ENCODE measurements at places on chromosomes 12 and 14.

DNA sequence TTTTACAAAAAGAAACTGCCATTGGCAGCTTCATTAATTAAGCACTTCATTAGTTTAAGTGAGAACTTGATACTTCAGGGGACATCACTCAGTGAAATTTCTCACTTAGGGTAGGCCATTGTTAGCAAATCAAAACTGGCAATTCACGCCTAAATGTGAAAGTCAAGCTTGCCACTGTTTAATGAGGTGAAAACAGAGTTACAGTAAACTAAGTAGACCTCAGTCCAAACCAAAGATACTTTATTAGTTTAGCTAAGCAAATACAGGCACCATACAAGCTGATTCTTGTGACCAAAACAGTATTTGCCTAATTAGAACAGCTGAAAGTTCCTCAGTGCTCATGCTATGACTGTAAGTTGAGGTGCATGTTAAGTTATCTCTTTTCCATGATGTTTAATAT is 176.5 kb upstream of the CPNE8 start:
- no peak for DNase-seq

- DNase-seq, result no peak
These were observed 5.0 kb upstream of the CSRP2 start for GRCh38 chr12:76883811-76884210.

DNA sequence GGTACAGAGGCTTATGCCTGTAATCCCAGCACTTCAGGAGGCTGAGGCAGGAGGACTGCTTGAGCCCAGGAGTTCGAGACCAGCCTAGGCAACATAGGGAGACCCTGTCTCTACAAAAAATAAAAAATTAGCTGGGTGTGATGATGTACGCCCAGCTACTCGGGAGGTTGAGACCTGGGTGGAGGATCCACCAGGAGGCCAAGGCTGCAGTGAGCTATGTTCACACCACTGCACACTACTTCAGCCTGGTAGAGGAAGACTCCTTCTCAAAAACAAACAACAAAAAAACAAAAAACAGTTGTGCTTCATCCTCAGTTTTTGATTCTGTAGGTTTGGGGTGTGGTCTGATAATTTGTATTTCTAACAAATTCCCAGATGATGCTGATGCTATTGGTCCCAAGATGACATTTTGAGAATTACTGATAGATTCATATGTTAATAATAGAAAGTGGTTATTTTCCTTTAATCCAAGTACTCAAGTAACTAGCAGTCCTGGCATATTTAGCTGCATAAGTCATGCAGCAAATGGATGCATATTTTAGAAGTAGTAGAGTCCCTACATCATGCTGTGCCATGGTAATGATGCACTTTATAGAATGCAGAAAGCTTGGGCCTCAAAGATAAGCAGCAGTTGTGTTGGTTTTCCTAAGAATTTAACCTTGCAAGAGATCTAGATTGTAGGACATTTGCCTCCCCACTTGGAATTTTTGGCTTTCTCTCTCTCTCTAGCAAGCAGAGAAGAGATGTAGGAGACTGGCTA is 76.1 kb upstream of the PAWR start:
- DNase-seq, result no peak

GRCh38 chr12:39105111-39105510 is 199.7 kb upstream of the CPNE8 start:
- no peak for DNase-seq

DNA sequence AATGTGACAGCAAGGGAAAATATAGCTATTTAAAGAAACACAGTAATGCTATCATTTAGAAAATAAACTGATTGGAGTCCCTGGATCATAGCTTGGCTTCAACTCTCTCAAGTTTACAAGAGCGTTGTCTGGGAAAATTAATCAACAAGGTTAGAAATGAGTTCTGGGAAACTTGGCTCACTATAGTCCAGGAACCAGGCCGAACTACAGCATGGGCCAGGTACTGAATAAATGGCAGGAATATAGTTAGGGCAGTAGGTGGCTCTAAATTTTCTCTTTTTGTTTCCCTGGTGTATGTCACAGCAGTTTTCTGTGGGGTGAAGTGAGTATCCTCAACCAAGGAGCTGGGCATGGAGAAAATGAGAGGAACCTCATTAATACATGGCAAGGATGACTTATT is 72.4 kb downstream of the PLBD1 start:
- DNase-seq, result no peak

DNA sequence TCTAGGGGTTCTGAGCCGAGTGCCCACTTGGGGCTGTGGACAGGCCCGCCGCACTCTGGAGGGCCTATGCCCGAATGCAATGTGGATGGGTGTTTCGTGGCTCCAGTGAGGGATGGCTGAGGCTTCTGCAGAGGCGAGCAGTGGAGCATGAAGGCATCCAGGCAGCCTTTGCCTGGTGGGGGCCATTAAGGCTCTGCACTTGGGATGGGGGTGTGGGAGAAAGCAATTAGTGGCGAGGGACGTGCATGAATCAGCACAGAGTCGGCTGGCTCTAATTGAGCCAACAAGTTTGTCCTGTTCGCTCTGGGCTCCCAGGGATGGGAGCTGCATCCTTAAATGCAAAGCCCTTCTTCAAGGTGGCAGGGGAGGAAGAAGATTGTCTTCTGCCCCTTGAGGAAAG is 346.9 kb upstream of the FKBP4 start:
- DNase-seq, result no peak

DNA sequence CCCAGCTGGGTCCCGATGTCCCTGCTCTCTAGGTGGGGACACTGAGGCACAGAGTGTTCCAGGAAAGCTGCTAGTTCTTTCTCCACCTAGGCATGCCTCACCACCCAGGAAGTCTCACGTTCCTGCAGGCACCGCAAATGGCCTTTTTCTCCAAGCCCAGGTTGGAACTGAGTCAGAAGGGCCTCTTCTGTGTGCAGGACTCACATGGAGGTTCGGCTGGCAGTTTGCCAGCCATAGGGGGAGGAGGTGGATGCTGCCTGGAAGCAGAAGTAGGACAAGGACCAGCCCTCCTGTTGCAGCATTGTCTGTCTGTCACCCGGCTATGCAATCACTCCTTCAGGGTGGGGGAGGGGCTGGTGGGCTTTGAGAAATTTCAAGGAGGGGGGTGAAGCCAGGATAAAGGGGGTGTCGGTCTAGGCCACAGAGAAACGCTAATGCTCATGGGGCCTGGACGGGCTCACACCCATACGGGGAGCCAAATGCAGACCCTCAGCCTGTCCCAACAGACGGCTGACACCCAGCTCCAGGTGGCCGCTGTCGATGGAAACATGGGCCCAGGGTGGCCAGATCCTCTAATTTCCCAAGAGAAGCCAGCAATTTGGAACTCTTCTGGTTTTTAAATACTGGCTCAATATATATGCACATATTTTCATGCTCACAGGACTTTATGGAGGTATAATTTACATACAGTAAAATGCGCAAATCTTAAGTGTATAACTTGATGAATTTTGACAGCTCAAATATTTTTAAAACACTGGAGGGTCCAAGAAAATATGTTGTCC is 120.5 kb downstream of the PHETA1 start:
- no peak for DNase-seq

DNA sequence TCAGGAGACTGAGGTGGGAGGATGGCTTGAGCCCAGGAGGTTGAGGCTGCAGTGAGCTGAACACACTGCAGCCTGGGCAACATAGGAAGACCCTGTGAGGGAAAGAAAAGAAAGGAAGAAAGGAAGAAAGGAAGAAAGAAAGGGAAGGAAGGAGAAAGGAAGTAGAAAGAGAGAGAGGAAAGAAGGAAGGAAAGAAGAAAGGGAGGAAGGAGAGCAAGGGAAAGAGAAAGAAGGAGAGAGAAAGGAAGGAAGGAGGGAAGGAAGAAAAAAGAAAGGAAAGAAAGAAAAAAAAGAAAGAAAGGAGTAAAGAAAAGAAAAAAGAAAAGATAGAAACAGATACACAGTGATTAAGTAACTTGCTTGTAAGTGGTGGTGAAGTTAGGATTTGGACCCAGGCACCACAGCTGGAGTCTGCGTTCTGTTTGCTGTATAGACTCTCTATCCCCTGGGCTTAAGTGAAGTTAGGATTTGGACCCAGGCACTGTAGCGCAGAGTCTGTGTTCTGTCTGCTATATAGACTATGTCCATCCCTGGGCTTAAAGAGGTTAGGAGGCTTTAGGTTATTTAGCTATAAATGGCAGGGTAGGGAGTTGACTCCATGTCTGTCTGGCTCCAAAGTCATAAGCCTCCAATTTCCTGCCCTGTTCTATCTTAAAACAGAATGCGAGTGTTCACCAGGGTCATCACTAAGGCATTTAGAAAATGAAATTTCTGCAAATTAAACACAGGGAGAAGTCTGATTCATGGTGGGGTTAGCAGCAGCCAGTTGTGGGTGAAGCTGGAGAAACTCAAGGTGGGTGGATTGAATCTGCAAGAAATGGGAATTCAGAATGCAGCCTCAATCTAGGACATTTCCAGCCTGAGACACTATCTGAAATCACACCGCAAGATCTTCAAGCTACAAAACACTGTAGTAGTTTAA is 13.3 kb upstream of the C12orf75 start:
- no peak for DNase-seq

DNA sequence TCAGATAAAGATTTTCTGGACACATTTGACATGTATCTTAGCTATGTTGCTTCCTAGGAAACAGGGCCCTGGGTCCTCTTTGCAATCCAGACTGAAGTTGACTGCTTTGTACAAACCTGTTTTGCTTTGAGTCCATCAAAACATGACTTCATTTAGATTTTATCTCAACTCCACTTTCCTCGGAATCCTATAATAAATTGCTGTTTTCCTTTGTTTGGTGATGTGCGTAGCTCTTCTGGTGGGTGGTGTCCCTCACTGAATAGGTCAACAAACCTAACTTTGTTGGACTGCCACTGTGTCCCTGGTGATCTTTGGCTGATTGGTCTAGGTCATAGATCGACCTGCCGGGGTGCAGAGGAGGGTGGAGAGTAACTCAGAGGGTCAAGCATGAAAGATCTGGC is 735 bp upstream of the P2RX7 start:
- DNase-seq, result no peak

DNA sequence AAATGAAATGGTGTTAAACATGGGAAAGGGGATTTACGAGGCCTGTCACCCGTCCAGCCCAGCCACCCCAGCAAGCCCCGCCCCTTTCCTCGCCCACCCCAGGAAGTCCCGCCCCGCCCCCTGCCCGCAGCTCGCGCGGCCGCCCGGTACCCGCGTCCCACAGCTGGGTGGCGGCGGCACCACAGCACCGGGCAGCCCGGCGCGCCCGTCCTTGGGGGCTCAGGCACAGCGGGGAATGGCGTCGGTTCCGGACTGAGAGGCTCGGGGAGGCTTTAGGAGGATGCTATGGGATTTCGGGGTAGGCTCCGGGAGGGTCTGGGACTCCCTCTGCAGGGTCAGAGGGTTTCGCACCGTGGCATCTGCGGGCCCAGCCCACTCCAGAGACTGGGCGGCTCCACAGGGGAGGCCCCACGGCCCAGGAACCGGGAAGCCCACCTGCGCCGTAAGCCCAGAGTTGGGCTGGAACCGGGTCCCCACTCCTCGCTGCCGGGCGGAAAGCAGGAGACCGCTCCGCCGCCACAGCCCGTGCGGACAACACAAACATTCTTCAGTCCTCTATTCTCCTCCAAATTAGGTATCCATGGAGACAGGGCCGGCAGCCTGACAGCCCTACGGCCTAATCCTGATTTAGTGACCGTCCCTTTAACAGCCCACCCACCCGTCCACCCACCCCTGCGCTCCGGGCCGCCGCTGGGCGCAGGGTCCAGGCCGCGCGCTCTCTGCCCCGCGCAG is 1.4 kb downstream of the FIGNL2 start:
- peak; percentile 49 for DNase-seq

- no peak for DNase-seq
These were observed 1401.9 kb upstream of the FLRT2 start for GRCh38 chr14:84128050-84128449.

DNA sequence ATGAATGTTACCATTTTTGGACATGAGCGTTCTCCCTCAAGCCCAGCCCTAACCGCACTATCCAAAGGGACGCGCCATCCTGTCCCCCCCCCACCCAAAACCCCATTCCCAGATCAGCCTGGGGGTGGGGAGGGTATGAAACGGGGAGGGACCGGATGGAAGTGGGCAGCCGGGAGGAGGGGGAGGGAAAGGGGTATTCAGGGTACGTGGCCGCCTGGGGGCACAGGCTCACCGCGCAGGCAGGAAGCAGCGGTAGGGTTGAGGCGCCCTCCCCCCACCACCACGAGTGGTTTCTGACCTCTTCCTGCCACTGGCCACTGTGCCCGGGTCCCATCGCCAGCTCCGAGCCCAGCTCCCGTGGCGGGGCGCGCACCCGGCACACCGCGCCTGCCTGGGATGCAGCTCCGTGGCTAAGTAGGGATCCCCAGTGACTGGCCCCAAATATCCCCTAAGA is 1.4 kb downstream of the ACTN1 start:
- peak; percentile 35 for DNase-seq

DNA sequence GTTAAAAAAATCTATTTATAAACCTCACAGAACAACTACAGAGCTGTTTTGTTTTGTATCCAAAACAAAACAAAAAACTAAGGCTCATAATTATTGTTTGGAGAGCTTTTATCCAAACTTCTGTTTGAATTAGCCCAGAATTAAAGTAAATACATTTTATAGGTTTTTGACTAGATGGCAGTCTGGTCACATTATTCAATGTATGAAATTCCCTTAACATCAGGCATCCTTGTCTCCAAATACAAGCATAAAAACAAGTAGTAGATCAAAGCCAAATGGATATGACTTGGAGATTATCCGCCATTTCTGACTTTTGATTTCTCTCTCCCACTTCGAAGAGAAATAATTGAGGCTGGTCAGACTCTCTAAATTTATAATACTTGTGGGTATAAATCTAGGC is 63.5 kb downstream of the SLC38A1 start:
- no peak for DNase-seq

GRCh38 chr14:61258985-61259384 is 22.2 kb downstream of the TMEM30B start:
- no peak for DNase-seq

DNA sequence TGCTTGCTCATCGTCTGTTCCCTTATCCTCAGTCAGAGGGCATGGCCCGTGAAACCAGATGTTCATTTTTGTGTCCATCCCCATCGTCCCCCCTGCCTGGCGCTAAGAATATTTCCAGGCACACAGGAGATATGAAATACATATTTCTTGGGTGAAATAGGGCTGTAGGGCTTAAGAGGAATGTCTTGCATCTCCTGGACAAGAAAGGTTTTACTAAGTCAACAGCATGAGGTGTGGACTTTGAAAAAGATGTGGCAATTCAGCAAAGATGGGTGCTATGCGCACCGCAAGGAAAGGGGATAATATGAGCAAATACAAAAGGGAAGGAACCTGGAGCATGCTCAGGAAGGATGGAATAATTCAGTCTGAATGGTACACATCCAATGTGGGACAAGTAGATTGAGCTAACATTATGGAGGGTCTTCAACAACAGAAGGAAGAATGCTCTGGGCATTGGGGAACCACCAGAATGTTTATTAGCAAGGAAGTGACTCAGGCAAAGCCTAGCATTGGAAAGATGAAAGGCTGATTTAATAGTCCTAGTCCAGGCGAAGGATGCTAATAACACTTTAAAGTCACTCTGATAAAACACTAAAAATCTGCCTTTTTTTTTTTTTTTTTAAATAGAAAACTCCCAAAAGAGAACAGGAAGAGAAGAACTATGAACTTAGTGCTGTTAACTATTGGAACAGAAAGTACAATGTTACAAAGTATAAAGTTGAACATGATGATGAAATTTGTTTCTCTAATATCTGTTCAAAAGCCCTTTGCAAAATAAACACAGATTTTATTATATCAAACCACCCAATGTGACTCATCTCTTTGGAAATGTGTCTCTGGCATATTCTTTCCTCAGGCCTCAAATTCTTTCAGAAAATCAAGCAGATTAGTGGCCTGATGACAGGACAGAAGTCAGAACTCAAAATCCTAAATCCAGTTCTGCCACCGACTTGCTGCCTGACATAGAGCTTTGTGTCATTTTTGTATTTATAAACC is 449.5 kb downstream of the BCAT1 start:
- no peak for DNase-seq

Measured in activated naive CD4-positive, alpha-beta T cell treated with anti-CD3 and anti-CD28 coated beads, Interleukin-2, amount 50 U/mL, for 16 hours (primary cell).